ENCODE measurements at places on chromosomes 3 and 15. TPM values are rescaled to one million over a fixed set of nuclear protein-coding genes. Genes with fewer than 3 reads are reported as not detected.
A peak's percentile ranks its signal among the peaks of the same experiment; 100 is the strongest.

GRCh38 chr3:84789961-84790360 lies 168.8 kb upstream of the CADM2 start:
- no peak overlapping the region for H3K4me3 ChIP-seq
- DNase-seq, result no peak
- H3K36me3 ChIP-seq, result no peaks in the 10 kb centered on the region
- no peaks in the 10 kb centered on the region for H3K4me1 ChIP-seq
- H3K27me3 ChIP-seq, result no peaks in the 10 kb centered on the region
- no peak overlapping the region for H3K27ac ChIP-seq

Gene SEMA3B
- total RNA-seq, result 51.8 TPM

Gene POPDC2
- total RNA-seq, result 16.1 TPM

GRCh38 chr3:123694366-123695087 lies 109.7 kb upstream of the HACD2 start:
- H3K27ac ChIP-seq, result peak overlapping the region; percentile 84
- no peak overlapping the region for H3K4me3 ChIP-seq
- no peaks in the 10 kb centered on the region for H3K36me3 ChIP-seq
- peaks cover 40% of the 10 kb centered on the region for H3K4me1 ChIP-seq
- no peaks in the 10 kb centered on the region for H3K27me3 ChIP-seq
- peak; percentile 62 for DNase-seq

Gene SLC6A1
- total RNA-seq, result 1.2 TPM

GRCh38 chr3:13879946-13880810 lies at the start of gene WNT7A:
Gene WNT7A, minus strand, starts transcription at chr3:13880071. Its CDS starts 255 bp downstream, at chr3:13879816.
- H3K4me1 ChIP-seq, result peaks cover 15% of the 10 kb centered on the region
- no peak within 1 kb of the TSS for H3K4me3 ChIP-seq
- no peaks in the 10 kb centered on the region for H3K36me3 ChIP-seq

- peak; percentile 78 for DNase-seq
- no peaks in the 10 kb centered on the region for H3K27me3 ChIP-seq
- peak overlapping the region; percentile 84 for H3K27ac ChIP-seq
- no peaks in the 10 kb centered on the region for H3K36me3 ChIP-seq
Measured at GRCh38 chr15:98727115-98728040, 79.0 kb downstream of the IGF1R start.

Gene TPRG1
- 2.7 TPM for total RNA-seq

- H3K4me3 ChIP-seq, result no peak overlapping the region
- no peaks in the 10 kb centered on the region for H3K36me3 ChIP-seq
- H3K27ac ChIP-seq, result no peak overlapping the region
- DNase-seq, result no peak
- H3K4me1 ChIP-seq, result no peaks in the 10 kb centered on the region
- H3K27me3 ChIP-seq, result no peaks in the 10 kb centered on the region
Measured at GRCh38 chr3:76011121-76011520, 225.8 kb upstream of the ZNF717 start.

- no peak overlapping the region for H3K4me3 ChIP-seq
- no peaks in the 10 kb centered on the region for H3K27me3 ChIP-seq
- H3K36me3 ChIP-seq, result no peaks in the 10 kb centered on the region
- no peak overlapping the region for H3K27ac ChIP-seq
- no peaks in the 10 kb centered on the region for H3K4me1 ChIP-seq
Measured at GRCh38 chr3:64427671-64428070, 202.4 kb upstream of the PRICKLE2 start.

DNA sequence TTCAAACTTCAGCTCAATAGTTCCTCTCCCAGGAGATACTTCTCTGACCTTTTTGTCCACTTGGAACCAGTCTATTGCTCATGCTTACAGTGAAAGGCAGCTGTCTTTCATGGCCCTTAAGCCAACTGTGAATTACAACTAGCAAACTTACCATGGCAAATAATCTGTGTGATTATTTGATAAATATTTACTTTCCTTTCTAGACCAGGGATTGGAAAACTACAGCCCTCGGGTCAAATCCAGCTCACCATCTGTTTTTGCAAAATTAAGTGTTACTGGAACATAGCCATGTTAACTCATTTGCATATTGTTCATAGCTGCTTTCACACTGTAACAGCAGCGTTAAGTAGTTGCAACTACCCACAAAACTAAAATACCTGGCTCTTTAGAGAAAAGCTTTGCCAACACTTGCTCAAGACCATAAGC lies 289.1 kb upstream of the MCTP2 start:
- no peaks in the 10 kb centered on the region for H3K27me3 ChIP-seq
- peaks cover 20% of the 10 kb centered on the region for H3K4me1 ChIP-seq
- DNase-seq, result peak; percentile 85

Gene ATP13A5
- total RNA-seq, result 0.09 TPM

GRCh38 chr3:179927191-179927590 lies 109.5 kb downstream of the PEX5L start:
- DNase-seq, result no peak
- no peak overlapping the region for H3K4me3 ChIP-seq
- H3K27me3 ChIP-seq, result no peaks in the 10 kb centered on the region
- no peaks in the 10 kb centered on the region for H3K4me1 ChIP-seq

DNA sequence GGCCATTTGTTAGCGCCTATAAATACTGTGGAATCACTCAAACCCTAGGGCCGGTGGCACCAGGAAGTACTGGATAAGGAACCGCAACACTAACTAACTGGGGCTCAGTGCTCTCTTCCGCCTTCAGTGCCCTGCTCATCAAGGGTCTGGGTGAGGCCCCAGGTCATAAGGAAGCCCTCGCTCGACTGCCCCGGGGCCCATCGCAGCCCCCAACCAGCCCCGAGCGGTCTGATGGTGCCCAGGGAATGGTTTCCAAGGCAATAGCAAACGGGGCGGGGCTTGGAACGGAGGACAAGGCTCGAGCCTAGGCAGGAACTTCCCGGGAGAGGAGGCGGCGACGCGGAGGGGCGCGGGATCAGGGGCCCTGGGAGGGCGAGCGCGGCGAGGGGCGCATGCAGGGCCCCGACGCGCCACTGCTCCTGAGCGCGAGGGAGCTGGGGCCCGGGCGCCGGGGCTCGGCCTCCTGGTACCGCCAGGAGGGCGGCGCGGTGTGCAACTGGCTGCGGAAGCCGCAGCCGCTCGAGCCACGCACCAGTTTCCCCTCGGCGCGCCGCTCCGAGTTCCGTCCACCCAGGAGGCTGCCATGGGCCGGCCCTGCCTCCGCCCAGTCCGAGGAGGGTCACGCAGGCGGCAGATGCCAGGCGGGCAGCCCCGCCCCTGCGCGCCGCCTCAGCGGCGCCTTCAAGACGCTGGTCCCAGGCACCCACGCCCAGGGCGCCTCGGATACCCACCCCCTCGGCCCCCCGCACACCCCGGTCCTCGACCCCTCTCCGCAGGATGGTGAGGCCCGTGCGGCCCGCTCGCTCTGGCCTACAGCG lies at the start of gene TTLL3:
TTLL3 (plus strand) TSS at position 648 of the 818 bp plus-strand sequence. CDS start 400 bp downstream, outside the sequence.
- no peaks in the 10 kb centered on the region for H3K27me3 ChIP-seq
- peak within 1 kb of the TSS; percentile 90 for H3K27ac ChIP-seq
- peak; percentile 84 for DNase-seq

DNA sequence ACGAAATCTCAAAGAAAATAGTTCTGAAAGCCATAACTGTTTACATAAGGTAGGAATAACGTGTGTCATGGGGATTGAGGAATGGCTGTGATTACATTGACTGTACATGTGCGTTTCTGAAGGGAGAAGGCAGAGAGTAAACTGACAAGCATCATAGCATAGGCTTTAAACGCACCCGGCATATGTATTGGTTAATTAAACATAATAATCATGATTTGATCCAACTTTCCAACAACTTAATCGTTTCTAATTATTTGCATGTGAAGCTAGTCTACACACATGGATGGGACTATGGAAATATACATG lies 3.3 kb downstream of the TMEM108 start:
- no peak overlapping the region for H3K4me3 ChIP-seq
- no peak overlapping the region for H3K27ac ChIP-seq
- no peak for DNase-seq
- H3K4me1 ChIP-seq, result peaks cover 17% of the 10 kb centered on the region
- H3K36me3 ChIP-seq, result no peaks in the 10 kb centered on the region

- DNase-seq, result no peak
- H3K36me3 ChIP-seq, result no peaks in the 10 kb centered on the region
- peaks cover 25% of the 10 kb centered on the region for H3K4me1 ChIP-seq
Measured at GRCh38 chr15:76151599-76151974, 91.8 kb downstream of the TMEM266 start.

- peaks cover 20% of the 10 kb centered on the region for H3K36me3 ChIP-seq
- no peak overlapping the region for H3K27ac ChIP-seq
- no peaks in the 10 kb centered on the region for H3K27me3 ChIP-seq
Measured at GRCh38 chr3:112546216-112546759, 15.5 kb downstream of the ATG3 start.

DNA sequence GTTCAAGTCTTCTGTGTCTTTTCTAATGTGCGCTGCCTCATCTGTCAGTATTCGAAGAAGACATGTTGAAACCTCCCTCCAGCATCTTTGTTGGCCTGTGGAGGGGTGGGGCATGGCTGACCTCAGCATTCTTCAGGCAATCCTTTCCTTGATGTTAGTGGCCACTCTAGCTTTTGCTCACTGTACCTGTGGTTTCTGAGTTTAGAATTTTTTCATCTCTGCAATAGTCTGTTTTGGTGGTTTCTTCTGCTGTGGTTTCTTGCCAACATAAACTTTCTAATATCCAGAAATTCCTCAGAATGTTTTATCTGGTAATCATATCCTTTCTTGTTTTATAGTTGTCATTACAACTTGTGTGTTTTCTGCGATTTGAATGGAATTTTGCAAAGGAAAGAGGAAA lies 251.3 kb upstream of the NR2E3 start:
- no peak overlapping the region for H3K27ac ChIP-seq
- DNase-seq, result no peak
- H3K4me1 ChIP-seq, result no peaks in the 10 kb centered on the region
- H3K36me3 ChIP-seq, result no peaks in the 10 kb centered on the region
- H3K4me3 ChIP-seq, result no peak overlapping the region
- H3K27me3 ChIP-seq, result no peaks in the 10 kb centered on the region

DNA sequence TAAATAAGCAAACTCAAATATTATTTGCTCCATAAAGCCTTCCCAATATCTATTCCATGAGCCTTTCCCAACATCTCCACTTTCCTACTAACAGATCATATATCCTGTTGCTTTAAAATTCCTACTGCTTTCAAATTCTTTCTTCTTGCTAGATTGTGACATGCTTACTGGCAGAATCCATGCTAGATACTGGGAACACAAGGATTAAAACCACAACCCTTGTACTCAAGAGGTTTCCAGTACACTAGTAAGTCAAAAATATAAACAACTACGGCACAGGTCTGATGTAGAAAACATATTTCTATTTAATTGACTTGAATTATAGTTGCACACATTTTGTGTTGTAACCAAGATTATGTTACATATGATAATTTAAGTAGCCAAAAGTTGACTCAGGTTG lies 275.0 kb downstream of the ZBTB20 start:
- no peaks in the 10 kb centered on the region for H3K36me3 ChIP-seq
- H3K27me3 ChIP-seq, result no peaks in the 10 kb centered on the region
- H3K4me3 ChIP-seq, result no peak overlapping the region
